ENCODE measurements at places on chromosomes 5 and 9.

DNA sequence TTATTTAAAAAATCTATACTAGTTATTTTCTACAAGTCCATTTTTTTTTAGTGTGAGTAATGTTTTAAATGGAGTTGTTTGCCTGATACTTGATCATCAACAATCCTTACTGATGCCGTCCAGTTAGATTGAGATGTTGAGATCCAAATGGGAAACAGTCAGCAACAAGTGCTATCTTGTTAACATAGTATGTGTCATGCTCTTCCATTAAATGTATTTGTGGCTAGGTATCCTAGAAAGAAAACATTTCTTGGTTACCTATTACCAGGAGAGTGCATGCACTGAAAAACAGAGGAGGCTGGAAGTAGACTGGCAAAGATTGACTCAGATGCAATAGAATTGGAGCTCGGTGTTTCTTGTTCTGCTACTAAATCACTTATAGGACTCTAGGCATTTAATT, 123.4 kb upstream of the MAN2A1 start:
- DNase-seq, result no peak

DNA sequence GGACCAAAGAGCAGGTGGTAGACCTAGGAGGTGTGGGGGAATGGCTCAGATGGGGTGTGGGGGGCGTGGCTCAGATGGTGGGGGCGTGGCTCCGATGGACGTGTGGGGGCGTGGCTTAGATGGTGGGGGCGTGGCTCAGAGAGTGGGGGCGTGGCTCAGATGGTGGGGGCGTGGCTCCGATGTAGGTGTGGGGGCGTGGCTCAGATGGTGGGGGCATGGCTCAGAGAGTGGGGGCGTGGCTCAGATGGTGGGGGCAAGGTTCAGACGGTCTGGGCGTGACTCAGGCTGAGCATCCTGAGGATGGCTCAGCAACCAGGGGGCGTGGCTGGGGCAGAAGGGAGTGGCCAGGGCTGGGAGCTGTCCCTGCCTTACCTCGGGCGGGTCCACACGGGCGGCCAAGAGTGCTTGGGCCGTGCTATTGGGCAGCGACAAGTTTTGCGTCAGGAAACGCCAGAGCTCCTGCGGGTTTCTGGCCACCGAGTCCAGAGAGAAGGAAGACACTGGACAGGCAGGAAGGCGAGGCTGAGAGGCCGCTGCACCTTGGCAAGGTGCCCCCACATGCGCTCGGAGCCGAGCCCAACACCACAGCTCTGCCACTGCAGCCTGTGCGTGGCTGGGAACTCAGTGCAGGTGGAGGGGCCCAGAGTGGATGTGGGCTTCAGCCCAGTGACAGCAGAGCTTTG, 5.9 kb downstream of the ABCA2 start:
- no peak for DNase-seq

DNA sequence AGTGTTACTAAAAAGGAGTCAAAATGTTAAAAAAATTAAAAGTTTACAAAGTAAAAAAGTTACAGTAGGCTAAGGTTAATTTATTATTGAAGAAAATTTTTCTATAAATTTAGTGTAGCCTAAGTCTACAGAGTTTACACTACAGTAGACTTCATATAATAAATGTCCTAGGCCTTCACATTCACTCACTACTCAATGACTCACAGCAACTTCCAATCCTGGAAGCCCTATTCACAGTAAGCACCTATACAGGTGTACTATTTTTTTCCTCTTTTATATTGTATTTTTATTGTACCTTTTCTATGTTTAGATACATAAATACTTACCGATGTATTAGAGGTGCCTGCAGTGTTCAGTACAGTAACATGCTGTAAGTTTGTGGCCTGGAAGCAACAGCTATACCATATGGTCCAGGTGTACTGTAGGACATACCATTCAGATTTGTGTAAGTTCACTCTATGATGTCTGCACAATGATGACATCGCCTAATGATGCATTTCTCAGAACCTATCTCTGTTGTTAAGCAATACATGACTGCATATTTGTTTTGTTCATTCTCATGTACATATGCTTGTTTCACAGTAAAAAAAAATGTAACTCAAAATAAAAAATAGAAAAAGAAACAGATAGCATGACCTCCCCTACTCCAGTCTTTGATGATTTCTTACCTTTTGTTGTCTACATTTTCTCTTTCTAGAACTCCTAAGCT, 64.7 kb downstream of the NR3C1 start:
- DNase-seq, result no peak

DNA sequence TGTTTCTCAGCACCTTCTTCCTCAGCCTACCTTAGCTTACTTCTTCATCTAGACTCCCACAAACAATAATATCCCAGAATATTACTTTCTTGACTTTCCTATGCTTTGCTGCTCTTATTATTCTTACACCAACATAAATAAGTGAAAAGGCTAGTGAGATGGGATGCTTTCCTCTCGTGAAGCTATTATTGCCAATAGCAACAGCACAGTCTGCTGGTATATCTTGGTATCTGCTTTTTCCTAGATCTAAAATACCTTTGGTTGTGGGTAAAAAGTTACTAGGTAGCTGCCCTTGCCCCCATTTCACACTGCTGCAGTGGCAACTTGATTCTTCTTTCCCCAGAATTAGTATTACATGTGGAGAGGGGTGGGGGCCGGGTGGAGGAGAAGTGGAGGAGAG, 26.1 kb upstream of the GLIPR2 start:
- no peak for DNase-seq

DNA sequence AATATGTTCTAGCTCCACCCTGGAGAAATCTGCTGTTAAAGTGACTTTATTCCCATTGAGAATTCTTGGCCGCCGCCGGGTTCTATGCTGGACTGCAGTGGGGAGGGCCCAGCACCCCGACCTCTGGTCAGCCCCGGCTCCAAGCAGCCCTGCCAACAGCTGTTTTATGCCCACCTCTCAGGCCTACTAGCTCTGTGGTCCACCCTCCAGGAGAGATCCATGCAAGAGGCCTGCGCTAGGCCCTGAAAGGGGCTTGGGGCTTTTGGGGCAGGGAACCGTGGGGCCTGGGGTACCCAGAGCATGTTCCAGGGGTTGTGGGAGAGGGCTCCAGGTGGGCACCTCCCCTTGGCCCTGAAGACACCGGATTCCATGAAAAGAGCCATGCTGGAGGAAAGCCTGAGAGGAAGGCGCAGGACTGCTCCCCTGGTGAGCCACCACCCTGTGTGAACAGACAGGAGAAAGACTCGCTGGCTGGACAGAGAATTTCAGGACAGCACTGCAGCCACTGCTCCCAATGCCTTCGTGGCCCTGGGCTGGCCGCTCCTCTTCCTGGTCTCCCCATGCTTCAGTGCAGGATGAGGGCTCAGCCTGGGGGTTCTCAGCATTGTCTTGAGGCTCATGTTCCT, 44.6 kb upstream of the RUFY1 start:
- DNase-seq, result no peak

DNA sequence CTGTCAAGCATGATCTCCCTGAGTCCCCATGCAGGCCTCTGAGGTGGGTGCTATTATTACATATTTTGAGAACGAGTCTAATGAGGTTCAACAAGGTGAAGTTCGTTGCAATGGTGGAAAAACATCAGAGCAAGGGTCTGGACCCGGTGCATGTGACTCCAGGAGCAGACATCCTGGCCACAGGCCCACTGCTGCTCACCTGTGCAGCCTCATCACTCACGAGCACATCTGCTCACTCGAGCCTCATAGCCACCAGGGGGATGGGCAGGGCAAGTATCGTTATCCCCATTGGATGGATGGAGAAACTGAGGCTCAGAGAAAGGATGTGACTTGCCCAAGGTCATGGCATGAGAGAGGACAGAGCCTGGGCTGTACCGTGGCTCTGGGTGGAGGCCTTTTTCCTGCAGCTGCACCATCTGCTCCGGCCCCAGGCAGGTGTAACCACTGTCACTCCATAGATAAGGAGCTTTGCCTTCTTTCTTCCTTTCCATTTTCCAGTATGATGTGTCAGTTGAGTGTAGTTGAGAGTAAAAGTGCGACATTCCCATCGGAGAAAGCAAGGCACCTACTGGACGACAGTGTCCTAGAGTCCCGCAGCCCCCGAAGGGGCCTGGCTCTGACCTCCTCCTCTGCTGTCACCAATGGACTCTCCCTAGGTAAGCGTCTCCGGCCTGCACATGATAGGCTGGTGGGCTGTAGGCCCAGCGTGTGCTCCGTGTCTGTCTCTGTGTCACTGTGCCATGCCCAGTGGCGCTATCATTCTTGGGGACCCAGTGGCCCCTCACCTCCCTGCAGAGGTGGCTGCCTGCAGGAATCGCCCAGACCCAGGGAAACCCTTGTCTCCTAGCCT, 68.4 kb upstream of the GARNL3 start:
- DNase-seq, result no peak

DNA sequence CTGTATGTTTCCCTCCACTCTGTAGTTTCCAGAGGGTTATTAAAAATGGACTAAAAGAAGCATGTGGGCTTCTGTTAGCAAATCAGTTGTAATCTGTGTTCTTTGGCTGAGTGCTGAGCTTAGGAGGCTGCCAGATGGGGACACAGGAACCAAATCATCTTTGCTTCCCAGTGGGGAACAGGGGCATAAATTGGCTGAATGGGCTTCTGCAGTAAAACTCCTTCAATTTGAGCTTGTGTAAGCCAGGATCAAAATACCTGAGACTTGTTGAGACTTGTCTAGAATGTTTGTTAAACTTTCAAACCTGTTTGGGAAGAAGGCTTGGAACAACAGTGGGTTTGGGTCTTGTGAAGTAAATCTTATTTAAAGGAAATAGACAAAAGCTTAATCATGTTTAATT, 32.2 kb upstream of the TNFAIP8 start:
- DNase-seq, result peak; percentile 15

- no peak for DNase-seq
Measured at GRCh38 chr5:163506095-163506457, 657 bp downstream of the MAT2B start.

GRCh38 chr9:9746826-9747225, 866.0 kb downstream of the PTPRD start:
- no peak for DNase-seq

GRCh38 chr9:83489961-83490360, 48.2 kb downstream of the FRMD3 start:
- DNase-seq, result no peak

DNA sequence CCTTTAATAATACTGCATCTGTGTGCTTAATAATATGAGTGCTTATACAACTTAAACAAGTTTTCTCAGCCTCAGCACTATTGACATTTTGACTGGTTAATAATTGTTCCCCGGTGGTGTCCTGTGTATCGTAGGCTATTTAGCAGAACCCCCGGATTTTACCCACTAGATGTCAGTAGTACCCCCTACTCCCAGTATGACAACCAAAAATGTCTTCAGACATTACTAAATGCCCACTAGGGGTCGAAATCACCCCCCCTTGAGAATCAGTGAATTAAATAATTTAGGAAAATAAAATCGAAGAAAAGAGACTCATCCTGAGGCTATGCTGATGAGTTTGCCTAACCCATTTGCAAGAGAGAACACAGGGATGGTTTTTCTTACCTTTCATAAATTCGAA, 166.3 kb downstream of the ATP10B start:
- DNase-seq, result no peak

DNA sequence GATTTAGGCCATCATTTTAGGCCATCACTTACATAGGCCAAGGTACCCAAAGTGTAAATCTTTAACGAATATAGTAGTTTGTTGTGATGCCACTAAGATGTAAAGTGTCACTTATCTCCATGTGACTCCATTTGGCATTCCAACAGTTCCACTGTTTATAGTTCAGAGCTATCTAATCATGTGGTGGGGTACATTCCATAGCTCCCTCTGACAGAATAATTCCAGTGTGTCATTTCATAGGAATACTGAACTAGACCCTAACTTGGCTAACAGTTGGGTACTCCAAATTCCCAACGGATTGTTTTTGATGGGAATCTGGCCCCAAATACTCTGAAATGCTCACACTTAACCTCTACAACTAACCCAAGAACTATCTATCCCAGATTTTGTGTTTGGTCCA, 76.7 kb upstream of the FST start:
- no peak for DNase-seq
